ENCODE measurements at places on chromosomes 6 and 20.

- no peak for DNase-seq
These were observed 314.8 kb upstream of the QKI start for GRCh38 chr6:163099621-163100171.

- no peak for DNase-seq
These were observed 107.3 kb downstream of the GMPR start for GRCh38 chr6:16345449-16346330.

GRCh38 chr6:170025935-170026750, 264.7 kb downstream of the DLL1 start:
- no peak for DNase-seq

DNA sequence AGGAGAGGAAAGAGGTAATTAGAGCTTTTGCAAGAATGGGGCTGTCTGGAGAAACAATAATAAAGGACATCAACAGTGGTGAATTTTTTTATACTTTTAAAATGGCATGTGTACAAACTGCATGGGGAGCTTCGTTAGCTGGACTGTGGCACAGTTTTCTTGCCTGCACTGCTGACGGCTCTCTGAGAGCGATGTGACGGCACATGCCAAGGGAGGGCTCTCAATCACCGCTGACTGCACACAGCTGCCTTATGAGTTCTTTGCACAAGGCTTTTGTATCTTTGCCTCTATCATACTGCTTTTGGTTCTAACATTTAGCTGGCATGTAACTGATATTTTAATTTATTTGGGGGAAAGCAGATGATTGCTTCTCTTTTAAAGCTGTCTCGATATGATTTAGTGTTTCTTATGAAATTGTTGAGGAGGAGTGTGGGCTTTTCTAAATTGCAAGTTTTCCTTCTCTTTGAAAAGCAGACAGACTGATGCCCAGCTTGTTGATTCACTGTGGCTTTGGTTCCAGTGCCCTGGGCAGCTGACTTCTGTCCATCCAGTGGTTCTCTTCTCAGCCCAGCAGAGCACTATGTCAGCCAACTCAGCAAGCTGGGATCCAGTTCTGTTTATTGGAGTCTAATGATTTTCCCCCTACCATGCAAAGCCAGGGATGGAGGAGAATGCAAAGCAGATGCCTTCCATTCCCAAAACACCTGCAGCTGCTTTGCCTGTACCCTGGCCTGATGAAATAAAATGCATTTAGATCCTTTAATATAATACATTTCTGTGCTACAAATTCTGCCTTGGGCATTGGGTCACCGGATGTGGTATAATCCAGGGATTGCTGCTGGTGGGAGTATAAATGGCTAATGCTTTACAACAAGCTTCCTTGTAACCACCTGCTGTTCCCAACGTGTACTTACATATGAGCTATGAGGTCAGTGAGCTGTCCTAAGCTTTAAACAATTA, 323.9 kb downstream of the ZFAND3 start:
- DNase-seq = no peak

- DNase-seq = no peak
These were observed 357.3 kb upstream of the JARID2 start for GRCh38 chr6:14888575-14889000.

- DNase-seq = no peak
These were observed 59.2 kb downstream of the TNFAIP3 start for GRCh38 chr6:137926207-137926731.

DNA sequence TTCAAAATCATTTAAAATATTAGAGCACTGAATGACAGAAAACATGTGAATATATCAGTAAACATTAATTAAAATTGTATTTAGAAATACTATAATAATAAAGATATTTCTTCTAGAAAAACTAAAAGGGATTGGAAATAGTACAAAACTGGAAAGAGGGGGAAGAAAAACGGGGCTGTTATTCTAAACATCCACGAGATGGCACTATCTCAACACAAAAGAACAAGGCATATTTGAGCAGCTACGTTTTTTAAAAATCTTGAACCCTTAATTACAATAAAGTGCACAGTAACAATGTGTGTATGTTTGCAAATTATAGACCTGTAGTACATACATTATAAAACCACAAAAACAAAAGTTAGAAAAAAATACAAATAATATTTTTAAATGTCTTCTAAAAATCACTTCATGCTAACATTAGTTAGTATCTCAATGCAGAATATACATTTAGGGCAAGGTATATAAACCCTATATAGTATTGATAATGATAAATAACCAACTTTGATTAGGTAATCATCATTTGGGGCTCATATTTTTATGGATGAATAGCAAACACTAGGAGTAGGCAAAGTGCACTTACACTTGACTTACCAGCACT, 42.5 kb upstream of the PNISR start:
- DNase-seq = no peak

- DNase-seq = no peak
These were observed 643.8 kb downstream of the DHX35 start for GRCh38 chr20:39605908-39606307.

DNA sequence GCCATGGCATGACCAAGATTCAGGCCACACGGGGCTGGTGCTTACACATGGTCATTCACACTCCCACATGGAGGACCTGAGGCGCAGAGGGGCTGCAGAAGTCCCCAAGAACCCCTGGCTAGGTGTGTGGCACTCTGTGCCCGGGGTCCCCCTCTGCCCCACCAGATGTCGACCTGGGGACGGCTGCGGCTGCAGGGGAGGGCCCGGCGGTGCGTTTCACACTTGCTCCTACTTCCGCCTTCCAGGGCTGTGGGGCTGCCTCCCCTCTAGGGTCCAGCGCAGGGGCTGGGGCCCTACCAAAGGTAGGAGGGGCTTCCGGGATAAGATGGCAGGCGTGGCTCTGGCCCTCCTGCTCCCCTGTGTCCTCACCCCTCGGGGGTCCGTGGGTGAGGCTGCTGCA, 81.1 kb upstream of the SLCO4A1 start:
- DNase-seq = no peak

DNA sequence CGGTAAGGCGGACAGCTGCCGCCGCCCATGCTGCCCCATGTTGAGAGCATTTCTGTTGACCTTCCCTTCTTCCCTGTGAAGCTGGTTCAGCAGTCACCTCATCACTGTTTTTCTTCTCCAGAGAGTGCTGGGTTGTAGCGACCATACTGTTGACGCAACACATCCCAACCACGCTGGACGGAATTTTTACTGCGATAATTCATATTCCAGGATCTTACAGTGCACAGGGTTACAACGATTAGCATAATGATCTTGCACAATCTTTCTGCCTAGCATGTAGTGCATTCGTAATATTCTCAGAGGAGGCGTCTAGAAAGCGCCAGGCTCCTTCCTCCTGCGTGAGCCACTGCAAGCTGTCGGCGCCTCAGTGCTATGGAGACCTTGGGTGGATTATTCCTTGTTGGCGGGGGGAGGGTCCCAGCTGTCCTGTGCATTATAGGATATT, 137.0 kb downstream of the MTHFD1L start:
- DNase-seq = no peak

DNA sequence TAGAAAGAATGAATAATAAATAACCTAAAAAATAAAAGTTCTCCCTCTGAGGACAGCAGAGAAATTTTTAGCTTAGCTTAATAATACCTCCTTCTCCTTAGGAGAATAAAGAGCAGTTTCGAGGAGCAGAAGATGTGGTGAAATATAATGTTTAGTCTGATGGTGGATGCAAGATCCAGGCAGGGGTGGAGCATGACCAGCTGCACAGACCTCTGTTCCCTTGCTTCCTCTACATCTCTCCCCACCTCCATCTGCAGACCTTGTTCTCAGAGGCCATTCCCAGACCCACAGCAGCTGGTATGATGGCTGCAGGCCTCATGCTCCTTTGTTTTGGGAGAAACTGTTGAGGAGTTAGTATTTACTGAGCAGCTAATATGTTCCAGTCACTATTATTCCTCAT, 1.5 kb downstream of the BTN3A2 start:
- no peak for DNase-seq

DNA sequence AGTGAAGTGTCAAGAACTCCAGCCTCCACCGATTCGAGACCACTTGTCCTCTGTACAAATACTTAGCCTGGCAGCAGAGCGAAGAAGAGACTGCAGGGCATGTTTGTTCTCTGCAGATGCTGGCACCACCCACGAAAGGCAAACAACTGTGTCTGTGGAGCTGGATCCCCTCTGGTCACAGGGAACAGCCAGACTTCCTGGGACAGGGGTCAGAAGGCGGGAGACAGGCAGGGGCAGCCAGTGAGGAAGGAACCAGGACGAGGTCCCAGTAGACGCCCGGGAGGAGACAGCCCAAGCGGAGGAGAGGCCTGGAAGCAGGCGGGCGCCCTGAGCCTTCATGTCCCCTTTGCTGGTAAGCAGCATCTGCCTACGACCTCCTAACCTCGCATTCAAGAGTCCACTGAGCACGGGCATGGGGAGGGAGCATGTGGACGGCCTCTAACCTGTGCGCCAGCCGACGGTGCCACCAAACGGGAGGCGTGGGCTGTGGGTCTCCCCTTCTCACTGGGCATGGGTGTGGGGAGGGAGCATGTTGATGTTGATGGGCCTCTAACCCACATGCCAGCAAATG, 265.5 kb downstream of the DLL1 start:
- DNase-seq = no peak

GRCh38 chr6:161618831-161619454, 345.1 kb upstream of the AGPAT4 start:
- DNase-seq = no peak

- no peak for DNase-seq
These were observed 10.1 kb downstream of the MTCH1 start for GRCh38 chr6:36976007-36976264.

GRCh38 chr6:157946053-157946617, 35.5 kb upstream of the SYNJ2 start:
- DNase-seq = no peak

GRCh38 chr20:45898285-45898684, 7.2 kb downstream of the CTSA start:
- no peak for DNase-seq

GRCh38 chr20:57809661-57810172, 99.9 kb upstream of the PMEPA1 start:
- no peak for DNase-seq

GRCh38 chr6:33202799-33203198, 1.7 kb upstream of the HSD17B8 start:
- no peak for DNase-seq

GRCh38 chr6:57173056-57173885, 1.1 kb downstream of the BAG2 start:
- no peak for DNase-seq

DNA sequence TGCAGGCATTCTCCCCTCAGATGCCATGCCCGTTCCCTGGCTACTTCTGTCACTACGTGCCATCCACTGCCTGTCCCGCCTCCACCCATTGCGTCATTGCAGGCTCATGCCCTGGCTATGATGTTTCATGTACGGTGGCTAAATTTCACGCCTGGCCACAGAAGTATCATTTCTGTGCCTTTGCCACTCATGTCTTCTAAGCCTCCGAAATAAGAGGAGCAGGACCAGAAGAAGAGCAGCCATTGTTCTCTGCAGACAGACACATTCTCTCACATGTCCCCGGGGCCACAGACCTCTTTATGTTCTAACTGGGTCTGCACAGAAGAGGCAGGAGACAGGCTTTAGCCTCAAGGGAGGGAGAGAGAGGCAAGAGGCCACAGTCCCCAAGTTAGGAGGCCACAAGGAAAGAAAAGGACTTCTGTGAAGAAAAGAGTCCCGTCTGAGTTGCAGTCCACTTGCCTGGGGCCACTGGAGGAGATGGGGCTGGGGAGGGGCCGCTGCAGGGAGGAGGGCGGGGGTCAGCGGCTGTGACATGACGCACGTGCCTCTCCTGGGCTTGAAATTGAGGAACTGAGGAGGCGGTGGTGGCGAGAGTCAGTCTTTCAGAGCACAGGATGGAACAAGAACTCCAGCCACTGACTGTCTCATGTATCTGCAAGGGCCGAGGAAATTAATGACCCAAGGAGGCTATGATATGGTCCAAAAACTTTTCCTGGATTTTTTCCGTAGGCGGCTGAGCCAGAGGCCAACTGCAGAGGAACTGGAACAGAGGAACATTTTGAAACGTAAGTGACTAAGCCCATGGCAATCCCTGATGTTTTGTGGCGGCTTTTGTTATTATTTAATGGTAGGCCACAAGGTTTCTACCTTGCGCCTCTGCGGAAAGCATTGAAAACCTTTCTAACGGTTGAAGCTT, 55.9 kb downstream of the TBC1D7 start:
- DNase-seq = no peak

DNA sequence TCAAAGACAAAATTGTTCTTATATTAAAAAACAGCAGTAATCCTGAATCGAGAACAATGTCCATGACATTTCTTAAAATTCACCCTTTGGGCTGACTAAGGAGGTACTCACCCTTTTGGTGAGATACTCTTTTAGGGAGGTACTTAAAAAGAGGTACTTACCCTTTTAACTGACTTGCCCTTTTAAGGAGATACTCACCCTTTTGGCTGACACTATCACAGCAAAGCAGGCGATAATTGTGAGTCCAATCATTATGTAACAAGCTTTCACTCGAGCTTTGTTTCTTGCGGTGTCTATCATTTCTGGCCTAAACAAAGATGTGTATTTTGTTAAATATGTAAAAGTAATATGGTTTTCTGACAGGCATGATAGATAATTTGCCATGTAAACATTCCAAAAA, 3.7 kb downstream of the FAM162B start:
- DNase-seq = no peak

GRCh38 chr20:2162125-2162822, 60.6 kb downstream of the STK35 start:
- no peak for DNase-seq
